Suppressor macrophage treated with lipopolysaccharide for 1 hour (primary cell): ENCODE measurements at places on chromosomes 5 and 9.
A peak's percentile ranks its signal among the peaks of the same experiment; 100 is the strongest.

DNA sequence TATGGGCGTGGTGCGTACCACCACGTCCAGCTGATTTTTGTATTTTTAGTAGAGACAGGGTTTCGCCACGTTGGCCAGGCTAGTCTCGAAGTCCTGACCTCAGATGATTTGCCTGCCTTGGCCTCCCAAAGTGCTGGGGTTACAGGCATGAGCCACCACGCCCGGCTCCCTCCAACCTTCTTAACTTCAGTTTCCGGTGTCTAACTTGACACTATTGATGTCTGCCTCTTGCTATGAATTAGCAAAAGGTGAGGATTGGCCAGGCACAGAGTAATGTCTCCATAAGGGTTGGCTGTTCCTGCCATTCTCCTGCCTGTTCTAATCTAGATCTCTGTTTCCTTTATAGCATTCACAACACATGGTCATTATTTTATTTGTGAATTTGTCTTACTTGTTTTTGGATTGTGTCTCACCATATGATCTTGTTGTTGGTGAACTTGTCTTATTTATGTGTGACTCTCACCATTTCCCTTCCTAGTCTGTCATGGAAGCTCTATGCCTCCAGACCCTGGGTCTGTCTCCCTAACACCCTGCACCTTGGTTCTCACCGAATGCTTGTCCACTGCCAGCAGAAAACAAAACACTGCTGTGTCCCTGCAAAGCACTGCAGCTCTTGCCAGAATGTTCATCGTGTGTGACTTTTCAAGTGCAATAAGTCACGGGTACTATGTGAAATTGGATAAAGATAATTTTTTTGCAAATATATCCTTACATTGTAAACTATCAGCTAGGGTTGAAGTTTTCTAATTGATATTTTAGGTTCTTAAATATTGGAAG lies 26.0 kb downstream of the BASP1 start:
- DNase-seq: no peak

DNA sequence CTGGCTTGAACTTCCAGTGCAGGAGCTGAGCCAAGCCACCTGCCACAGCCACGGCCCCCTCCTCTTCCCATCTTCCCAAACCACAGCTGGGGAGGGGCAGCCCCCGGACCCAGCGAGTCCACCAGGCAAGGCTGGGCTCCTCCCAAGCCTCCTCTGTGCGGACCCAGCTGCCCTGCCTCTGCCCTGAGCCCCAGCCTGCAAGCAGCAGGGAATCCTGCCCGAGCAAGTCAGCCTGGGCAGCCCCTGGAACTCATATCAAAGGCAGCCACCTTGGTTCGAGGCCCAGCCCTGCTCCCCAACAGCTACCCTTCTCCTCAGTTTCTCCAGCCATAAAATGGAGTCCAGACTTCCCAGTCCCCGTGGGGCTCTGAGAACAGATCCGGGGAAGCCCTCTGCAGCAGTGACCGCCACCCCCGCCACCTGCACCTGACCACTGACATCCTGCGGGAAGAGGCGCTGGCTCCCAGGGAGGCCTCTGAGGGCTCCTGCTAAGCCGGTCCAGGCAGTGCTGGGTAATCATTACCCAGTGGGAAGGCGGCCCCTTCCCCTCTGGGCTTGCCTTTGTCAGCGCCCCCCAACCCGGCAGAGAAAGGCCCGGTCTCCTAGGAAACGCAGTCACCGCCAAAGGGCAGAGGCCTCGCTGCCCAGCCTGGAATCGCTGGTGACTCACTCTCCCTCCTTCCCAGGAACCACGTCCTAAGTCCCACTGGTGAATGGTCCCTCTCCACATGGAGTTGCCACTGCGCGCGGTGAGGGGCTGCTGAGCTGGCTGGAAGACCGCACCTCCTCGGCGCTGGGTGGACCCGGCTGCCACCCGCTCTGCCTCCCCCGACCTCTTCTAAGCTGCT lies 1.5 kb downstream of the VAV2 start:
- peak; percentile 37 for DNase-seq

- no peak for DNase-seq
Observed at GRCh38 chr5:124842725-124843595, 96.5 kb upstream of the ZNF608 start.

GRCh38 chr9:114669961-114670360 lies 12.0 kb downstream of the TEX48 start:
- DNase-seq: no peak

GRCh38 chr5:89967771-89968444 lies 441.6 kb downstream of the CETN3 start:
- peak; percentile 64 for DNase-seq

DNA sequence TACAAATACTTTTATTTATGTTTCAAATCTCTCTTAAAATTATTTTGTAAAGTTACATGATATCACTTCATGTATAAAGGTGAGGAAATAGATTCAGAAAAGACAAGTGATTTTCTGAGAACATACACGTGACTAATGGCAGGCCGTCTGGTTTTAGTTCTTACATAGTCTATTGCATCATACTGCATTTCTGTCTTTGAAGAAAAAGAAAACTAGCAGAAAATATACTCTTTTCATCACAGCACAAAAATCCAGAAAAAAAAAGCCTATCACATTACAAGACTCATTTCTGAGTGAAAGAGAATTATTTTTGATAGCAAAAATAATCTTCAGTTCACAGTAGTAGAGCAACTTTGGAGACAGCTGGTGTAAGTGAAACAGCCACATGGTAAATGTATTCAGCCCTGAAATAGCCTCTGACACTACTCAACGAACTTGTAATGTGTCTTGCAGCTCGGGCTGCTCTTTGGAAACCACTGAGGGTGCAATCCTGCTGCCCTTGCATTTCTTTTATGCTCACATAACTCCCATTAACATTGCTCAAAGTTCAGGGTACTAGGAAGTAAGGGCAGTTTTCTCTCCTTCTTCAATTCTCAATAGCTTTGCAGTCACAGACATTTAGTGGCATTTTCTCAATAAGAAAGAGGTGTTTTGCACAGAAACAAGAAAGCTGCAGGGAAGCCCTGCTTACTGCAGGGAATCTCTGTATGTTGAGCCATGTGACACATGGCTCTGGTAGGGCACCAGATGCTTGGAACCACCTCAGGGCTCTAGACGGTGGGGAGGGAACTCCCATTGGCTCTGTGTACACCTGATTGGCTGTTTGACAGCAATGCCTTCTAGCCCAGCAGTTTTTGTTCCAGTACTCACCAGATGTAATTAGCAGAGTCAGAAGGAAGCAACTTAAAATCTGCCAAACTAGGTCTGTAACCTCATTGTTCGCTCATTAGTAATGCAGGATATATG lies 845.3 kb upstream of the PTPRD start:
- DNase-seq: no peak

DNA sequence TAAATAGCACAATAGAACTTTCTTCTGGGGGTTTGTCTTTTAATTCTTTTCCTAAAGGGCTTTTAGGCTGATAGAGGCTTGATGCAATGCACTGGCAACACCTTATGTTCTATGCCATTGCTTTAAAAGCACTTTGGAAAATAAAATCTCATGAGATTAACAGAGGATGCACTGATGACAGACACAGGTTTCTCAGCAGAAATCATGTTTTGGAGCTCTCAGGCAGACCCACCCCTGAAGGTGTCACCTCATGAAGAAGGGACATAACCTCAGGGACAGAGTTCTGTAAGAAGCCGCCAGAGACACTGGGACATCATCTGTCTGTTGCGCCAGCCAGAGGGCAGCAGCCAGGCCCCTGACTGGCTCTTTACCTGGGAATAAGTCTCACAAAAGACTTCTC lies 27.7 kb downstream of the SLC22A5 start:
- no peak for DNase-seq
